ENCODE measurements at places on chromosomes 5 and 9. TPM values are rescaled to one million over a fixed set of nuclear protein-coding genes. Genes with fewer than 3 reads are reported as not detected.

The GPR21 gene
- polyA plus RNA-seq = not detected

DNA sequence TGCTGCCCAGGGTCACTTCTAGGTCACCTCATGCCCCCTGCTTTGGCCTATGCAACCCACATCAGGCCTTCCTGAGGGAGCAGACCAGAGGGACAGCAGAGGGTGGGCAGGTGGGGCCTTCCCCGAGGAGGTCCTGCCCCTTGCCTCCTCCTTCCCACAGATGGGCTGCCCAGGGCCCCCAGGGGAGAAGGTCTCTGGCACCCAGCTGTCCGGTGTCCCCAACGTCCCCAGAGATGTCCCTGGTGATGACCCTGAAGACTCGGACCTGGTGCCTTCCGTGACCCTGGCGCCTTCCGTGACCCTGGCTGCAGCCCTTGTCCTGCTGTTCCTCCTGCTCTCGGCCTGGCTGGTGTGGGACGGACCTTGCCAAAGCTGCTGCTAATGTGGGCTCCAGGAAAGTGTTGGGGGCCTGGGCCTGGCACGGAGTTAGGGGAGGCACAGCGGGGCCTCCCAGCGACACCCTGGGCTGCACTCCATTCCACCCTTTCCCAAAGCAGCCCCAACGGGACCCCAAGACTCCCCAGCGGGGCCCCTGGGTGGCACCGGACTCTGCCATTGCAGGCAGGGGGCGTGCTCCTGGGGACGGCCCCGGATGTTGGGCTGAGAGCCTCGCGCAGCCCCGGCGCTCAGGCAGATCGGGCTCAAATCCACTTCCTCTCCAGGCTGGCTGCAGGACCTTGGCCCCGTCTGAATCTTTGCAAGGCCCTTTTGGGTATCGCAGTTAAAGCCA lies 6.8 kb upstream of the SLC2A6 start:
- H3K4me1 ChIP-seq = peaks cover 3% of the 10 kb centered on the region
- H3K36me3 ChIP-seq = no peaks in the 10 kb centered on the region
- H3K4me3 ChIP-seq = peak overlapping the region; percentile 46

The FOXI1 gene
- polyA plus RNA-seq = not detected

DNA sequence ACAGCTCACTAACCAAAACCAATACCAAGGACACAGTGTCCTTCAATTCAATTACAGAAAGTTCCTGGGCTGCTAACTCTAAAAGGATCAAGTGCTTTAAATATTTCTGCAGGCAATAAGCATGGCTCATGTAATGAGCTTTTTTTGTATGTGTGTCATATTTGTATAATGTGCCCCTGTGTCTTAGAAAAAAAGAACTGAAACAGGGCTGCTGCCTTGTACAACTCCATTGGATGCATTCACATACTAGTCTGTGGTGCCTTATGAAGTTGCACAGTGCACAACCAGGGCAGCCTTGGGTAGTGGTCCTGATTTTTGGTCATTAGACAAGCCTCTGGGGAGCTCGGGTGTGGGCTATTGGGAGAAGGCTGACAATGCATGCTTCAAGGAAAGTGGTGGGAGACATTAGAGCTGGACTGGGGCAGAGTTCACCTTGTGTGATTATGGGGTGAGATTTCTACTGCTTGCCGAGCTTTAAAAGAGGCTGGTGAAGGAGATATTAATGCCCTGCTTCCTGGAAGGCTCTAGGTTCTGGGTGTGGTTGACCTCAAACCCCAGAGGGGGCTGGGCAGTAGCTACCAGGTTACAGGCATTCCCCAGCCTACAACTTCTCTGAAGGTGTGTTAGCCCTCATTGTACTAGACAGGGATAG lies 3.6 kb upstream of the CPEB4 start:
- H3K27me3 ChIP-seq = no peaks in the 10 kb centered on the region
- peaks cover 52% of the 10 kb centered on the region for H3K4me1 ChIP-seq
- peak overlapping the region; percentile 70 for H3K4me3 ChIP-seq
- H3K36me3 ChIP-seq = peaks cover 3% of the 10 kb centered on the region

GRCh38 chr5:167104351-167104750 lies 1187.1 kb upstream of the WWC1 start:
- H3K36me3 ChIP-seq = no peaks in the 10 kb centered on the region
- DNase-seq = no peak
- no peak overlapping the region for H3K4me3 ChIP-seq
- no peaks in the 10 kb centered on the region for H3K27me3 ChIP-seq
- no peak overlapping the region for H3K27ac ChIP-seq

DNA sequence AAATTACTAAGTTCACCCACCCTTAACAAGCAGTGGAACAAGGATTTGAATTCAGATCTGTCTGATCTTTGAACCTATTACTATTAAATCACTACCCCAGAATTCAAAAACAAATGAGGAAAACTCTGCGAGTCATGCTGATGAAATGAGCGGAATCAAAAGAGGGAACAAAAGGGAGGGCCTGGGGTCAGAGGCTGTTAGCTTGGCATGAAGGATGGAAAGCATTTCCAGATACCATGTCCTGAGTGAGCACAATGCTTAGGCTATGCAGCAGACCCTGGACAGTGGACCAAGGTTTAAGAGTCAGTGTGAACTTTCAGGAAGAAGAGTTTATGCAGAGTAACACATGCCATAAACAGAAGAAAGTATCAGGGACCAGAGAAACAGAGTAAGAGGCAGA lies 30.5 kb downstream of the GRIA1 start:
- no peak overlapping the region for H3K4me3 ChIP-seq
- no peak for DNase-seq
- H3K4me1 ChIP-seq = no peaks in the 10 kb centered on the region
- peaks cover 2% of the 10 kb centered on the region for H3K27me3 ChIP-seq

The TAF11L10 gene
- not detected for polyA plus RNA-seq

GRCh38 chr5:79990205-79990597 lies 861 bp downstream of the MTX3 start:
- H3K27me3 ChIP-seq = no peaks in the 10 kb centered on the region
- DNase-seq = no peak
- H3K4me1 ChIP-seq = peaks cover 18% of the 10 kb centered on the region
- H3K4me3 ChIP-seq = peak overlapping the region; percentile 89
- peak overlapping the region; percentile 89 for H3K27ac ChIP-seq
- H3K36me3 ChIP-seq = peaks cover 23% of the 10 kb centered on the region

The KIF24 gene
- not detected for polyA plus RNA-seq

DNA sequence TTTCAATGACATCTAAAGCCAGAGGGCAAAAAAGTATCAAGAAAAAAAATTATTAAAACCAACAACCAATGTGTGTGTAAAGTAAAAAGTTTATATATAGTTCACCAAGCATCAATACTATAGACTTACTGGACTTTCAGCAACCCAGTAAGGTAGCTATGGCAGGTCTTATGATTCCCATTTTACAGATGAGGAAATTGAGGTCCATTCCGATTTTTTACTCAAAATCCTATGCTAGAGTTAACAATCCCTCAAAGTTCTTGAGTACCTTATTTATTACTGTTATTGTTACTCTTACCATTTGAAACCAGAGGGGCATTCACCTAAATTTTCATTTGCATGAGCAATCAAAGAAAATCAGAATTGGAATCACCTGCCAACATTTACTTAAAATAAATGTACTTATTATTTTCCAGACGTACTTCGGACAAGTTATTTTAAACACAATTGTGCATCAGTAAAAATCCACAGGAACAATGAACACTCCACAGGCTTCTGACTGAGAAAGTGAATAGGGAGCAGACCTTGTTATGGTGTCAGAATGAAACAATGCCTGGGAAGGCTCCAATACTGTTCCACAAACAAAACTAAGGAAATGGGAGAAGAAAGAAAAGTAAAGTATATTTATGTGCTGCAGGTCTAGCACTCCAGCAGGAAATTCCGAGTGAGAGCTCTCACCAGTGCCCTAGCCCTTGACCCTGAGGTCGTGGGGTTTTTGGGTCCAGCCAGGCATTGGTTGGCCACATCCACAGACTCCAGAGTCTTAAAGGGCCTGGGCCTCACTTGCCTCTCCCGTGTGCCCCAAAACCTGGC lies 229.9 kb downstream of the PIK3R1 start:
- DNase-seq = no peak
- no peaks in the 10 kb centered on the region for H3K36me3 ChIP-seq
- no peak overlapping the region for H3K4me3 ChIP-seq
- H3K27me3 ChIP-seq = peaks cover 3% of the 10 kb centered on the region

The IL3 gene
- not detected for polyA plus RNA-seq

GRCh38 chr9:88804254-88804596 lies 187.0 kb upstream of the S1PR3 start:
- no peak overlapping the region for H3K4me3 ChIP-seq
- H3K27ac ChIP-seq = no peak overlapping the region
- no peaks in the 10 kb centered on the region for H3K36me3 ChIP-seq
- no peaks in the 10 kb centered on the region for H3K4me1 ChIP-seq

GRCh38 chr9:37541465-37541864 lies 34.7 kb downstream of the FBXO10 start:
- DNase-seq = no peak
- H3K36me3 ChIP-seq = no peaks in the 10 kb centered on the region
- H3K27ac ChIP-seq = no peak overlapping the region
- H3K4me3 ChIP-seq = no peak overlapping the region
- H3K27me3 ChIP-seq = no peaks in the 10 kb centered on the region

DNA sequence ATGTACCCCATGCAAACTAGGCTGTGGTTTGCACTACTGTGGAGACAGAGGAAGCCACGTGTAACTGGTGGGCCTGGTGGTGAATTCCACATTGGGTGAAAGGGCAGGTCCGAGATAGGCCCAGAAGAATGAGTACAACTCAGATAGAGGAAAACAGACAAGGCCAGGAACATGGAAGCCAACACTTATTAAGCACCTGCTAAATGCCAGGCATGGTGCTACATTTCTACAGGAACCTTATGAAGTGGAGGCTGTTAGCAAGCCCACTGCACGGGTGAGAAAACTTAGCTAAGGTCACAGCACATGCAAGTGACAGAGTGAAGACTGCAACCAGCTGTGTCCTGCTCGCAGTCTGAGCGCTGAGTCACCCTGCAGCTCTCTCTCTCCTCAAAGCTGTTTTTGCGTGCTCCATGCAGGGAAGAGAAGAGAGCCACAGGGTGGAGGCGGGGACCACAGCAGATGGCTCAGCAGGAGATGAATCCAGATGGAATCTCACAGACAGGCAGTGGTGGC lies 65.5 kb upstream of the SPTLC1 start:
- no peak overlapping the region for H3K4me3 ChIP-seq
- DNase-seq = no peak
- H3K27me3 ChIP-seq = peaks cover 8% of the 10 kb centered on the region
- H3K4me1 ChIP-seq = no peaks in the 10 kb centered on the region
- no peaks in the 10 kb centered on the region for H3K36me3 ChIP-seq
- no peak overlapping the region for H3K27ac ChIP-seq

DNA sequence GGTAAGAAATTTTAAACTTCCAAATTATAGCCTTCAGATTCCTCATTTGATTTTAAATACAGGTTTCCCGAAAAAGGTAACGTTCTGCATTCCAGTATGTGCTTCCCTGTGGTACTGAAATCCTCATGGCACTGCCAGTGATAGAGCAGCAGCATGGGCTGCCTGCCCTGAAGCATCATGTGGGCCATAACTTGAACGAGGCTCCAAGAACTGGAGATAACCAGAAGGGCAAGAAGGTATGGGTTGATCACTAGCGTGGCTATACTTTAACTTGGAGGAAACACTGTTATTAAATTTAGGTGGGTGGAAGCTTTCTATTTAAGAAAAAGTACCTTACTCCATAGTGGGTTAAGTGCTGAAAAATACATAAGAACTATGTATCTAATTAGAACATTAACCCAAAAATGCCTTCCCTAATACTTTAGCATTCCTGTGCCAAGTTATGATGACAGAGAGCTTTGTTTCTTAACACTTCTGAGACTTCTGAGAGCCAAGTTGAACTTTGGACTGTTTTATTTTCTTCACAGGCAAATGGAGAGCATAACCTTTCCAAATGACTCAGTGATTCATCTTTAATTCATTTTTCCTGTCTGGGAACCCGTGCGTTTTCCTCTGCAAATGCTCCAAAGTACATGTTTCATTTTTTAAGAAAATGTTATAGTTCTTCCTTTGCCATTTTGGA lies 191.5 kb upstream of the GNA14 start:
- H3K36me3 ChIP-seq = no peaks in the 10 kb centered on the region
- no peak overlapping the region for H3K4me3 ChIP-seq
- no peak overlapping the region for H3K27ac ChIP-seq
- H3K4me1 ChIP-seq = peaks cover 4% of the 10 kb centered on the region
- H3K27me3 ChIP-seq = peaks cover 5% of the 10 kb centered on the region

DNA sequence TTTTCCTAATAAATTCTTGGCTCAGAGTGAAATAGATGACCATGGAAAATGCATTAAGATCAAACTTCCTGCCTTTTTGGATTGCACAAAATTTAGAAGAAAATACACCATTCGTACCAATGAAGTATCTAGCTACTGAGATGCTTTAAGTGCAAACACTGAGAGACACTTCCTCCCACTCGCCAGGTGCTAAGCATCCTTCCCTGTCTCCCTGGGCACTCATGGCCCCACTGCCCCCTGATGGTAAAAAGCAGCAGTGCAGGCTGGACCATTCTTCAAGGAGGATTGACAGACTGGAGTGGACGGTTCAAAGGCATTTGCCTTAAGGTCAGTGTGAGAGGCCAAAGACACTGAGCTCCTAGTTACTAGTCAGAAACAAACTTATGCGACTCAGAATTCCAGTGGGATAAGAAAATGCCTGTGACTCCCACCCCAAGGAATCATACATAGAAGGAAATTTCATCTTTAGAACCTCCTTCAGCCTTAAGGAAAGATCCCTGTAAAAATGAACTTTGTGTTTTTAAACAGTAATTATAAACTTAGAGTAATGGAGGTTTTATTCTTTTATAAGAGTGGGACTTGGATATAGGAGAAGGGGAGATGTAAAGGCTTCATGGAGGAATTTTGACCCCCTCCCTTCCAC lies 86.0 kb upstream of the SLC30A5 start:
- H3K36me3 ChIP-seq = no peaks in the 10 kb centered on the region
- H3K27ac ChIP-seq = no peak overlapping the region
- DNase-seq = peak; percentile 34
- H3K27me3 ChIP-seq = peaks cover 2% of the 10 kb centered on the region
- no peak overlapping the region for H3K4me3 ChIP-seq

DNA sequence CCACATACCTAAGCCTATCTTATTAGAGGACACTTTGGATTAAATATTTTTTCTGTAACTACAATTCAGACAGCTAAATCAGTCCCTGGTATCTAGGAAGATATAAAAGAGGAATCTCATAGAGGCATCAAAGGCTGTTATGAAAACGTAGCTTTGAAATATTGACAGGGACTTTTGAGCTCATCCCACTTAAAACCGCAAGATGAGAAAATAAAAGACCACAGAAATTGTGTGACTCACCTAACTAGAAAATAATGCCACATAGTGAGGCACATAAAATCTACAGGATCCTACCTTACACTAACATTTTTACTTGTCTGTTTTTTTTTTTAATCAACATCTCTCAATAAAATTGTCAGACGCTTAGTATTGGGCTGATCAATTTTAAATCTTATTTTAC lies 686.5 kb upstream of the COX7C start:
- DNase-seq = no peak
- H3K27me3 ChIP-seq = no peaks in the 10 kb centered on the region
- no peaks in the 10 kb centered on the region for H3K4me1 ChIP-seq
- no peaks in the 10 kb centered on the region for H3K36me3 ChIP-seq
- H3K4me3 ChIP-seq = no peak overlapping the region

Data from immature natural killer cell (primary cell).